ENCODE measurements at places on chromosomes 2 and 18.

DNA sequence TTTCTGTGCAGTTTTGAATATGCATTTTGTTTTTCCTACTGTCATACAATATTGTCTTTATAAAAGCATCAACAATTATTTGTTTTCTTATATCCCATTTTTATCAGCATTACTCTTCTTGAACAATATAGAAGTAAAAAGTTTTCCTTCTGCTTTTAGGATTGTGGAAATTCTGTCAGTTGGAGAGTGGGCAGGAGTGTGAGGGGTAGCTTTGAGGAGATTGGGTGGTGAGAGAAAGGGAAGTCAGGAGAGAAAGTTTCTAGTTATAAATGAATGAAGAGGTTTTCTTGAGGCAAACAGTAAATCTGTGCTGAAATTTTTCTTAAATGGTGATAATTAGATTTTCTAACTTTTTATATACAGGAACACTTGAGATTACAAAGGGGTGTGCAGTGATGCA lies 151.7 kb upstream of the NOSTRIN start:
- DNase-seq = no peak

- no peak for DNase-seq
Measured at GRCh38 chr2:227862741-227863588, 8.5 kb upstream of the DAW1 start.

DNA sequence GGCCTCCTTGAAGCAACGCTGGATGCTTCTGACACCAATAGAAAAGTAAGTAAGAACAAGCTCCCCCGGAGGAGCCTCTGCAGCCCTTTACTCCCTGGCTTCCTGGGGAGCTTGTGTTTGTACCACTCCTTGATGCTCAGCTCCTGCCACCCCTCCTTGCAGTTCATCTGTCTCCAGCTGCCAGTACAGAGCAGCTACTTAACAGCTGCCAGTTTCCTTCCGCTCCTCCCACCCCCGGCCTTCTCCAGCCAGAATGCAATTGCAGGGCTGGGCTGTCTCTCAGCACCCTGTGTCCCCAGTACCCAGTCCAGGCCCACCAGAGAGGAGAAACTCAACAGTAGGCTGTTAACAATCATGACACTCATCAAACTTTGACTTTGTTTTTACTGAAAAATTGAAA lies 109.4 kb downstream of the AOX1 start:
- DNase-seq = no peak

- no peak for DNase-seq
Measured at GRCh38 chr2:3628800-3629199, 29.2 kb upstream of the ALLC start.

DNA sequence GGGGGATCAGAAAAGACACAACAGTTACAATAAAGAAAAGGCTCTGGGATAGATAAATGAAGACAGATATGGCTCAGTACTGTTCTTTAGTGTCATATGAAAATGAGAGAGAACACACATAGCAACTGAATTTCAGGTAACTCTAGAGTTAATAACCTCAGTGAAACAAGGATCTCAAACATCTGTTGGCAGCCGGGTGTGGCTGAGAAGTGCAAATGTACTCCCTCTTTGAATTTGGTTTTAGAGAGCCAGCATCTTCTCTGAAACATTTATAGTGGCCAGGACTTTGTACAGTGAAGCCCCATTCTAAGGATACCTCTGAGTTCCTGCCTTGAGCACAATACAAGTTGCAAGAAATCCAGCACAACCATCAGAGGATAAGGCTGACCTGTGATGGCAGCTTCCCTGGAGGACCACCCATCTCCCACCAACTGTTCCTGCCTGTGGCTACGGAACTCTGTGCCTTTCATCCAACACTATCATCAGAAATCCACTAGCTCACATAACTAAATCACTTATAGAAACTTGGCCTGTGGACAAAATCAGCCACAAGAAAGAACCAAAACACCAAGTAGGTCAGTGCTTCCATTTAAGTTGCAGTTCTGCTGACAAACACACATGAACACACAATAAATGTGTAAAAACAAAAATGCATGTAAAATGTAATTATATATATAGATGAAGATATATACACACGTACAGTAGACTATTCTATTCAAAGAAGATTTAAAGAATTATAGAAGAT lies 37.3 kb upstream of the PEX13 start:
- no peak for DNase-seq

DNA sequence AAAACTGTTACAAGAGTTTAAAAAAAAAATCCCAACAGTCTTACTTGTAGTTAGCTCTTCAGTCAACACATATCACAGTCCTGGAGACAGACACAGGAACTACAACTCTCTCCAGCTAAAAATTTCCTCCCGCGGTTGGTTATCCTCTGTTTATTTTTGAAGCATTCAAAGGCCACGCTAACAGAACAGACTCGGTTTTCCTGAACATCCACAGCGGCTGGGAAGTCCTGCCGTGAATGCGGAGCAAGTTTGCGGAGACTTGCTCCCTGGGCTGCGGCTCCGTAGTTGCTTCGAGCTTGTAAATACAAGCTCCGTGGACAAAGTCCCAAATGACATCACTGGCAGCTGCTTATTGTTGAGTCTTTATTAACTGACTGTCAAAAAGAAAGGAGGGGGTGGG lies at the start of gene NCKAP5:
Gene NCKAP5 (minus strand): TSS at position 292 of the 400 bp plus-strand sequence. CDS start 50,937 bp downstream, outside the sequence.
- no peak for DNase-seq

GRCh38 chr2:227117027-227117426 lies 47.0 kb downstream of the COL4A4 start:
- no peak for DNase-seq

- no peak for DNase-seq
Measured at GRCh38 chr2:149394864-149395263, 64.5 kb downstream of the LYPD6 start.

DNA sequence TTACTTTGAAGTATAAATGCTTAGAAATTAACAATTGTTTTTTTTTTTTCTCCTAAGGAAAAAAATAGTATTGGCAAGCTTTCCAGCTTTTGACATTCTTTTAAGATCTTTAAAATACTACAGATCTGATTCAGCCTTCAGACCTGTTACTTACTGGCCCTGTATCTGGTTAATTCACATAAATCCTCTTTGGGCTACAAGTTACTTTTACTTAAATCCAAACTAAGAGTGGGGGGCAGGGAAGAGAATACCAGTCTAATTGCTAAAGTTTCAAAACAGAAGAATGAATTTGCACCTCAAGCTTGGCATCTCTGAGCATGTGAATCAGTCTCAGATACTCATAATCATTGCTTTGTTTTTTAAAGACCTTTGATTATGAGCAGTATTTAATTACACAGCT lies 386.3 kb downstream of the PARD3B start:
- DNase-seq = no peak

GRCh38 chr2:146324951-146325350 lies 1519.9 kb upstream of the ACVR2A start:
- no peak for DNase-seq

- DNase-seq = no peak
Measured at GRCh38 chr18:73462092-73462491, 594.3 kb upstream of the NETO1 start.

DNA sequence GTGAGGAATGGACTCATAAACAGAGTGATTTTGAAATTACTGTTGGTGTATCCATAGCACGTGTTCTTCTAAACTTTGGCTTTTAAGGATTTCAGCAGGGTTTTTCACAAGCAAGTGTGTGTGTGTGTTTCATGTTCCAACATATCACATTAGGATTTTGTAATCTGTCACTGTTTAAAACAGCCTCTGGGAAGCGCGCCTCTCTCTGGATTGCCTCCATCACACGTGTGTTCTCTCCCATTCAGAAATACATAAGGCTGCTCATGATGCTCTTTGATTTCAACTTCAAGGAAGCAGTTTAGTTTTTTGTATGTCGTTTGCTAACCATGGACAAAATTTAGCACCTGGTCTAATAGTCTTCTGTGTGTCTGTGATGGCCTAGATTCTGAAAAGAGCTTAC lies 370.4 kb downstream of the MTX2 start:
- DNase-seq = no peak

- no peak for DNase-seq
Measured at GRCh38 chr2:113056521-113056920, 2.5 kb upstream of the IL36RN start.

DNA sequence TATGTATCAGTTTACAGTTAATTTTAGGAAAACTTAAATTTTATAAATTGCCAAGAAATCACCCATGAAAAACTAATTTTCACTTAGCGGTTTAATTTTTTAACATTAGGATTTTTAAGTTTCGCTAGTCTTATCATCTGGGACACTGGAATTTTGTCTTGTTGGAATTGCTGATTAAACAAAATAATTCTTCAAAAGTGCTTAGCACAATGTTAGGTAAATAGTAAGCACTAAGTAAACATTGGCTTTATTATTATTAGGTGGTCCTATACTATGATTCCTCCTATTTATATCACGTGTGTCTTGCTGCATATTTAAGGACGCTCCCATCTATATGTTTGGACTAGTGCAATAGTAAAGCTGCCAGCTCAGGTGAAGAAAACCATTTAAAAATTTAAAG lies 54.6 kb upstream of the MAP4K3 start:
- no peak for DNase-seq

DNA sequence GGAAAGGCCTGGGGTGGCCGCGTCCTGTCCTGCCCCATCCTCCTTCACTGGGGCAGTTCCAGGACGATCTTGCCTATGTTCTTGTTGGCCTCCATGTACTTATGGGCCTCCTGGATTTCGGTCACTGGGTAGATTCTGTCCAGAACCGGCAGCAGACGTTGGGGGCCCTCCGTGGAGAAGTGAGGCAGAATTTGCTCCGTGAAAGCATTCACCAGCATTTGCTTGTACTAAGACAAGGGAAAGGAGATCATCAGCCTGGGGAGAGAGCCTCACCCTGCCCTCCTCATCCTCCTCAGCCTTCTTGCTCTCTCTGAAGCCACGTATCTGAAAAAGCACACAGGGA lies 1.4 kb upstream of the SF3B6 start:
- DNase-seq = no peak

GRCh38 chr2:55175254-55176093 lies 56.6 kb downstream of the CLHC1 start:
- no peak for DNase-seq

GRCh38 chr2:20465716-20466394 lies 19.0 kb downstream of the RHOB start:
- no peak for DNase-seq

- DNase-seq = no peak
Measured at GRCh38 chr18:59696311-59697235, 650 bp downstream of the CCBE1 start.

DNA sequence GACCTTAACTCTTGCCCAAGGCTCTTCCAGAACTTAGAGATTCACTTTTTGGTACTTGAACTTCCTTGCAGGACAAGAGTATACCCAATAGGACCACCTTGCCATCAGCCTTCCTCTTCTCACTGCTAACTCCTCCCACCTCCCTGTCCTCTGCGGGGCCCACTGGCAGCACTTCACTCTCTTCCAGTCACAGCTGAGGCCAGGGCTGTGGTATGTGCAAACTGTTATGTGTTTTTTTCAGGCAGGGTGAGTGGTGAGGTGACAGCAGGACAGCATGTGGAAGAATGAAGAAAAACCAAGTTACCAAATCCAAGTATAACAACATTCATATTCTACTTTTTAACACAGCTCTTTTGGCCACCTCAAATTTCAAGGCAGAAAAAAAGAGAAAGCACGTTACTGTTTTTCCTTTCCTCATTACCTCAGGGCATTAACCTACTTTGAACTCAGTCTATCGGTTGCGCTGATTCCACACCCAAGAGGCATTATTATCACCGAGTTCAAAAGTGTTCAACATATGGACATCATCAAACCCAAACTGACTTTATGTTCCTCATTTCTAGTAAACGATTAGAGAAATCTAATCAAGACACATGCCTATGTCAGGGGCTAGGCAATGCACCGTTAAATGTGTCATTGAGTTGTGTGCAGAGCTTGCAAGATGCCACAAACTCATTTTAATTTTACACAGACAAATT lies 605.2 kb upstream of the SYT4 start:
- DNase-seq = no peak

DNA sequence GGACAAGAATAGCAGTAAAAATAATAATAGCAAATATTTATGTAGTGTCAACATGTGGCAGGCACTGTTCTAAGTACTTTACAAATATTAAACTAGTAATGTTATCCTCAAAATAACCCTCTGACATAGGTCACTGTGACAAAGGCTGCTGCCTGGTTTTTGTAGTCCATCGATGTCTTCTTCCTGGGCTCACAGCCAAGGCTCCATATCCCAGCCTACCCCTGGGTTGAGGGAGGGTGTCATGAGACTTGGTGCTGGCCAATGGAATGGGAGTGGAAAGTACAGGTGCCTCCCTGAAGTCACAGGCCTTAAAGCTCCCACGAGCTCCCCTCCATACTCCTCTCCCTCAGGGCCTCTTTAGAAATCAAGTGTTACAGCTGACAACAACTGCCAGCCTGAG lies 159.3 kb downstream of the CYRIA start:
- DNase-seq = no peak

- no peak for DNase-seq
Measured at GRCh38 chr2:98946855-98947254, 10.8 kb upstream of the CRACDL start.

GRCh38 chr18:44900627-44901026 lies 219.9 kb downstream of the SETBP1 start:
- DNase-seq = no peak

DNA sequence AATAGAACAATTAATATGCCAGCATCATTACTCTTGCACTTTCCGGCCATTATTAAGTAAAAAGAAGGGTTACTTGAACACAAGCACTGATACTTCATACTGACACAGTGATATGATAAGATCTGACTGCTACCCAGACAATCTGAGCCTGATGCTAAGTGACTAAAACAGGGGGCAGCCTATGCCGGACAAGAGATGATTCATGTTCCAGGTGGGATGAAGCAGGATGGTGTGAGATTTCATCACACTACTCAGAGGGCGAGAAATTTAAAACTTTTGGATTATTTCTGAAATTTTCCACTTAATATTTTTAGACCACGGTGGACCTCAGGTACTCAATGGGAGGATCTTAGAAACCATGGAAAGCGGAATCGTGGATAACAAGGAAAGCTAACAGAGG lies 61.7 kb downstream of the LIPG start:
- no peak for DNase-seq

DNA sequence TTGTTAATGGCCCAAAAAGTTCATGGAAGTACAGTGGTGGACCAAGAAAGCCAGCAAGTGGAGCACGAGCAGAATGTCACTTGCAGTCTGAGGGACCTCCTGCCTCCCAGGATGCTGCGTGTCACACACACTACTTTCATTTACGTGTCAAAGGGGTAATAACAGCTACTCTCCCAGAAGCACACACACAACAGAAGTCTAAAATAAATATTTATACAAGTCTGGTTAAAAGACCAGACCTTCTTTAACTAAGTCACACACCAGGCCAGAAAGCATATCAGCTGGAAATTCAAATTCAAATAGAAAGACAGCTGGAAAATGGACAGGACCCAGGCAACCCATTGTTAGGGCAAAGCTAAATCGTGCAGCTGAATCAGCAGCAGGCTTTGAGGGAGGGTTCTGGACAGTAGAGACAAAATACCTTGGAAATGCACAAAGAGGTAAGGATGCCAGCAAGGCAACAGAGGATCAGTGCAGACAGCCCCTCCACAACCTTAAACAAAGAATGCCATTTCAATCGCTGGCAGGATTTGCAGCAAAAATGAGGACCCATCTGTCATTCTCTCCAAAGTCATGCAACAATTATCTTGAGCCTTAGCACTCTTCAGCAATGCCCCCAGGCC lies 160.5 kb downstream of the TMEM163 start:
- DNase-seq = no peak

GRCh38 chr2:1988594-1988993 lies 244.3 kb upstream of the PXDN start:
- no peak for DNase-seq

GRCh38 chr2:161992531-161992930 lies 81.5 kb downstream of the DPP4 start:
- DNase-seq = peak; percentile 54

GRCh38 chr2:165634855-165635254 lies 159.2 kb downstream of the GALNT3 start:
- no peak for DNase-seq

Data from activated naive CD4-positive, alpha-beta T cell treated with Interleukin-2 at 50 U/mL for 16 hours (primary cell).